Common myeloid progenitor, CD34-positive (primary cell): ENCODE measurements at places on chromosomes 16 and 17.

- no peak for DNase-seq
Observed at GRCh38 chr17:73268582-73269328, 7.1 kb upstream of the CPSF4L start.

GRCh38 chr17:65064452-65065019 lies 8.0 kb upstream of the GNA13 start:
- no peak for DNase-seq

DNA sequence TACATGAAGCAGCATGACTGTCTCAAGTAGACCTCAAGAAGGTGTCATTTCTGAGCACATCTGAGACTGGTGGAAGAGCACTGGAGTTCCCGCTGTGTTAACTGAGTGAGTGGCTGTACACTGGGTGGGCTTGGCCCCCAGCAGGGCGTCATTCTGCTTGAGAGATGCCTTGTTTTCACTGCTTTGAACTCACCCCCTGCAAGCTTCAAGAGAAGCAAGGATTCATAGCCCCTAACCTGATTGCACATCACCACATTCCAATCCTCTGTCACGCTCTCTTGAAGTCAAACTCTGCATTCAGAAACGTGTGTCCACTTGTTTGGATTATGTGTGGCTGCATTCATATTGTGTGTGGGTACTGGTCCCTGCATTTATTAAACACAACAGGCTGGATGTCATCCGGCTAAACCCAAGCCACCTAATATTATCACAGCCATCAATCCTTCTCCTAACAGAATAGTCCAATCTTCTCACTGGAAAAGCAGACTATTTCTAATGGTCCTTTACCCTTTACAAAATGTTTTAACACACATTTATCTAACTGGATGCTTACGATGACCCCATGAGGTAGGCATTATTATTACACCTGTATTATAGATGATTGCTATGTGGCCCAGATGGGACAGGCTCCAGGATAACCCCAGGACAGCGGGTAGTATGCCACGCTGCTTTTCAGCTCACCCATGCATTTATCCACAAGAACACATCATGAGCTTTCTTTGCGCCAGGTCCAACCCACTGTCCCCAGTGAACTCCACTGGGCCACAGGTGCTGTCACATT lies 76.3 kb downstream of the USP31 start:
- DNase-seq: no peak

GRCh38 chr16:86768999-86769398 lies 190.7 kb downstream of the FOXL1 start:
- no peak for DNase-seq
